CD14-positive monocyte (primary cell): ENCODE measurements at places on chromosomes 1 and 21.
A peak's percentile ranks its signal among the peaks of the same experiment; 100 is the strongest.

DNA sequence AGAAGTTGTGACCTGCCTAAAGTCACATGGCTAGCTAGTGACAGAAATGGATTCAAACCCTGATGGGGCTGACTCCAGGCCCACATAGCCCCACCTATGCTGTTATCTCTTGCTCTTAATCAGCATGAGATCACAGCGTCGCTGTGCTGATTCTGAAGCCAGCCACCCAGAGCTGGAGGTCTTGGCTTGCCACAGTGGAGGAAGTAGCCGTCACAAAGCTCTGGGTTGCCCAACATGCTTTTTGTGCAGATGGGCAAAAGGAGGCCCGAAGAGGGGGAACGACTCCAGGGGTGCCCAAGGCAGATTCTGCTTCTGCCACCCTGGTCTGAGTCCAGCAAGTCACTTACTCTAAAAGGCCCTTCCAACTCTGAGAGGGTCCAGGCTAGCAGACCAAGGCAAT, 14.7 kb upstream of the MFSD2A start:
- peak overlapping the region; percentile 36 for H3K4me3 ChIP-seq
- peaks cover 79% of the 10 kb centered on the region for H3K4me1 ChIP-seq
- H3K36me3 ChIP-seq: no peaks in the 10 kb centered on the region
- no peaks in the 10 kb centered on the region for H3K27me3 ChIP-seq
- peak; percentile 79 for DNase-seq
- H3K27ac ChIP-seq: peak overlapping the region; percentile 35

DNA sequence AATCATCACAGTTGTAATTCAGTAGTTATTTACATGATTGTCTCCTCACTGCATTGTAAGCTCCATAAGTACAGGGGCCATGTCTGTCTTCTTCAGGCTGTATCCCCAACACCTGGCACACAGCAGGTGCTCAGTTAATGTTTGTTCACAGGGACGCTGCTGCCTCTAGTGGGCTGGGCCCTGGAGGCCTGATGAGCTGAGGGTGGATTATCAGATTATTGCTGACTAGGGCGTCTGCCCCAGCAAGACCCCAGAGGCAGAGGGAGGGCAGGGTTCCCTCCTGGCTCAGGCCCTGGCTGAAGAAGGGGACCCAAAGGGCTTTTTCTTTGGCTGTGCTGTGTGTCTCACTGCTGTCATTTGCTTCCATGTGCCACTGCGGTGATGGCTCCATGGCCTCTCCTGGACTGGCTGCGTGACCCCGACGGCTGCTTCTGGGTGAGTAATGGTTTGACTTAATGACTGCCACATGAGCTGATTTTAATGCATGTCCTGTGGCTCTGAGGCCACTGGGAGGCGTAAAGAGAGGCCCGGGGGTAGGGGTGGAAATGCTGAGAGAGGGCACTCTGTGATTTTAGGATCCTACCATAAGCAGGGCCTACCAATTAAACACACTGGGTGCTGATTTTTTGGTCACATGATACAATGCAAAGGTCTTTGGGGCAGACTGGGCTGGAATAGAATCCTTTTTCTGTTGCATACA, 20.8 kb upstream of the EPB41 start:
- no peak overlapping the region for H3K4me3 ChIP-seq
- H3K36me3 ChIP-seq: peaks cover 31% of the 10 kb centered on the region
- peaks cover 11% of the 10 kb centered on the region for H3K4me1 ChIP-seq

- no peak for DNase-seq
- peaks cover 33% of the 10 kb centered on the region for H3K4me1 ChIP-seq
- peak overlapping the region; percentile 76 for H3K27ac ChIP-seq
- no peak overlapping the region for H3K4me3 ChIP-seq
These were observed 35.8 kb upstream of the TDRD10 start for GRCh38 chr1:154466206-154466605.

GRCh38 chr21:31260790-31261189, 83.3 kb downstream of the TIAM1 start:
- H3K27ac ChIP-seq: no peak overlapping the region
- H3K4me1 ChIP-seq: no peaks in the 10 kb centered on the region
- H3K36me3 ChIP-seq: no peaks in the 10 kb centered on the region

DNA sequence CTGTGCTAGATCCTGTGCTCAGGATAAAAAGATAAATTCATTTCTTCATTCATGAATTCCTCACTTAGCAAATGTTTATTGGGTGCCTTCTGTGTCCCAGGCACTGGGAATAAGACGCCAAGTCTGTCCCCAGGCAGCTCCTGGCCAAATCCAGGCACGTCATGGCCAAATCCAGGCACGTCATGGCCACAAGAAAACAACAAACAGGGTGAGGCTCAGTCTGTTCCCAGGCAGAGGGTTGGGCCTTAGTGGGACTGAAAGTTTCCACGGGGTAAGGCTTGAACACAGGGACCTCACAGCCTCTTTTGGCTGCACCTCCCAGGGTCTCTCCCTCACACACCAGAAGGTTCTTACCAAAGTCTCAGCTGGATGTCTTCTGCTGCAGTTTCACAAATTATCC, 95.7 kb downstream of the PAX7 start:
- H3K27me3 ChIP-seq: no peaks in the 10 kb centered on the region
- no peak overlapping the region for H3K4me3 ChIP-seq
- H3K4me1 ChIP-seq: no peaks in the 10 kb centered on the region

- H3K27me3 ChIP-seq: no peaks in the 10 kb centered on the region
- no peaks in the 10 kb centered on the region for H3K36me3 ChIP-seq
- no peak overlapping the region for H3K27ac ChIP-seq
- H3K4me1 ChIP-seq: no peaks in the 10 kb centered on the region
- no peak overlapping the region for H3K4me3 ChIP-seq
These were observed 839.0 kb downstream of the LRRIQ3 start for GRCh38 chr1:73359001-73359400.

GRCh38 chr21:36732761-36733160, 33.8 kb downstream of the SIM2 start:
- no peak overlapping the region for H3K27ac ChIP-seq
- H3K36me3 ChIP-seq: no peaks in the 10 kb centered on the region
- no peaks in the 10 kb centered on the region for H3K27me3 ChIP-seq
- H3K4me1 ChIP-seq: no peaks in the 10 kb centered on the region

- no peaks in the 10 kb centered on the region for H3K4me1 ChIP-seq
- H3K36me3 ChIP-seq: no peaks in the 10 kb centered on the region
- no peaks in the 10 kb centered on the region for H3K27me3 ChIP-seq
These were observed 27.0 kb downstream of the ELAVL4 start for GRCh38 chr1:50135716-50136115.

GRCh38 chr1:197342669-197343068, 74.6 kb downstream of the CRB1 start:
- H3K4me3 ChIP-seq: no peak overlapping the region
- H3K27ac ChIP-seq: no peak overlapping the region
- no peaks in the 10 kb centered on the region for H3K4me1 ChIP-seq
- no peaks in the 10 kb centered on the region for H3K27me3 ChIP-seq
- no peaks in the 10 kb centered on the region for H3K36me3 ChIP-seq

DNA sequence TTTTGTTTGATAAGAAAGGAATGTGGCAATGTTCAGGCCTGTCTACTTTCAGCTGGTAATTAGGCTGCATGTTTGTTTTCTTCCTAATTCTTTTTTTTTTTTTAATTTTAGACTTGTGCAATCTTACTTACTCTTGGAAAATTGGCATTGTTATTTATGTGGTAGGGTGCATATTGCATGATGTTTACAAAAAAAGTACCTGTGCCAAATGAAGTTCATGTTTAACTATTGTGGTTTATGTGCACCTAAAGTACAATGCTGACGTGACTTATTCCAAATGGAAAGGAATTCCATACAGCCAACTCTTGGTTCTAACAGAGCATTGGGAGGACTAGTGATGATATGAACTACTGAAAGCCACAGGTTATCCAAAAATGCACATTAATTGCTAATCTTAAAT, 51.0 kb downstream of the KCNK2 start:
- no peak for DNase-seq
- H3K4me1 ChIP-seq: no peaks in the 10 kb centered on the region
- no peaks in the 10 kb centered on the region for H3K27me3 ChIP-seq
- H3K27ac ChIP-seq: no peak overlapping the region
- no peak overlapping the region for H3K4me3 ChIP-seq

GRCh38 chr1:226046240-226046639, 16.3 kb upstream of the H3-3A start:
- H3K36me3 ChIP-seq: no peaks in the 10 kb centered on the region
- no peak overlapping the region for H3K4me3 ChIP-seq
- H3K4me1 ChIP-seq: peaks cover 52% of the 10 kb centered on the region
- no peak overlapping the region for H3K27ac ChIP-seq
- DNase-seq: no peak

GRCh38 chr1:57124768-57125446, 159.1 kb upstream of the C8B start:
- H3K27ac ChIP-seq: no peak overlapping the region
- H3K4me3 ChIP-seq: no peak overlapping the region
- H3K4me1 ChIP-seq: no peaks in the 10 kb centered on the region

- H3K4me1 ChIP-seq: no peaks in the 10 kb centered on the region
- no peak overlapping the region for H3K27ac ChIP-seq
- no peaks in the 10 kb centered on the region for H3K36me3 ChIP-seq
- DNase-seq: no peak
- H3K27me3 ChIP-seq: no peaks in the 10 kb centered on the region
These were observed 137.3 kb downstream of the SLC30A10 start for GRCh38 chr1:219790834-219791615.
